ENCODE measurements at places on chromosomes 4 and X.
A peak's percentile ranks its signal among the peaks of the same experiment; 100 is the strongest.

GRCh38 chr4:110009550-110009949, 96.9 kb downstream of the EGF start:
- DNase-seq, result no peak

DNA sequence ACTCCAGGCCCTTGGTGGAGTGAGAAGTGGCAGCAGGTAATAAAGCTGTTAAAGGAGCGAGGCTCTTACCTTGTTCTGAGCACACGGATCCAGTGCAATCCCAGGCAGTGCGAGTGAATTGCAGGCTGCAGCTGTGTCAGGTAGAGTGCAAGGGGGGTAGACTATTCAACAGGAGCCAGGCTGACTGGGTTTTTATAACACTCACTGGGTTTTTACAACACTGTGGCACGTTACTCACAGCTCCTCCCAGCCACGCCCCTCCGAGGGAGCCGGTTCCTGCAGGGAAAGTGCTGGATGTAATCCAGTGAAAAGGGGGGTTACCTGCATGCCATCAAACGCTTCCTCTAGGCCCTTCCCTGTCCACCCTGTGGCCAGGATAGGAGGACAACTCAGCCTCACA, 358 bp downstream of the FGFBP1 start:
- DNase-seq, result no peak

DNA sequence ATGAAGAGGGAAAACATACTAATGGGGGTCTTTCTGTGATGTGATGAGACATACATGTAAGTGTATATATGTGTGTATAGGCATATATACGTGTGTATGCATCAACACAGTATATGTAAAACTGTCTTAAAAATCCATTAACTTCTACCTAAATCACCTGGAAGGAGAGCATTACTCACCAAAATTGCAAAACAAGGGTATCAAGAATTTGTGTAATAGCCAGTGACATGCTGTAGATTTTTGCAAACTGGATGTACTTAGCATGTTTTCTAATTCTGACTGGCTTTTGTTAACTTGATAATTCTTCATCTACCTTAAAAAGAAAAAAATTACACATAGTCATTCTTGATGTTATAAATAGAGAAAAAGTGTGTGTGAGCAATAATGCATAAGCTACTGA, 104.7 kb downstream of the PRRG1 start:
- no peak for DNase-seq

- DNase-seq, result no peak
Measured at GRCh38 chr4:121375262-121375661, 5.6 kb downstream of the QRFPR start.

DNA sequence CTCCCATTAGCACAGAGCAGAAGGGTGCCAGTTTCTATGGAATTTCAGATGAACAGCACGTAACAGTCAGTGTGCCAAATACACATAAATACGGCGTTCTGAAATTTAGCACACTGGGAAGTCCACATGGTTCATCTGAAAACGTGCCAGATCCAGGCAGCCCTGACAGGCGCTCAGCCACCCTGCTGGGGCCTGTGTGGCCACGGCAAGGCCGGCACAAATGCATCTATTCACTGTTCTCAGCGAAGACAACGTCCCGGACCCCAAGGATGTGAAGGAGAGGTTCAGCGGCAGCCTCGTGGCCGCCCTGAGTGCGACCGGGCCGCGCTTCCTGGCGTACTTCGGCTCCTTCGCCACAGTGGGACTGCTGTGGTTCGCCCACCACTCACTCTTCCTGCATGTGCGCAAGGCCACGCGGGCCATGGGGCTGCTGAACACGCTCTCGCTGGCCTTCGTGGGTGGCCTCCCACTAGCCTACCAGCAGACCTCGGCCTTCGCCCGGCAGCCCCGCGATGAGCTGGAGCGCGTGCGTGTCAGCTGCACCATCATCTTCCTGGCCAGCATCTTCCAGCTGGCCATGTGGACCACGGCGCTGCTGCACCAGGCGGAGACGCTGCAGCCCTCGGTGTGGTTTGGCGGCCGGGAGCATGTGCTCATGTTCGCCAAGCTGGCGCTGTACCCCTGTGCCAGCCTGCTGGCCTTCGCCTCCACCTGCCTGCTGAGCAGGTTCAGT, 15.6 kb downstream of the DGKQ start:
- DNase-seq, result no peak

DNA sequence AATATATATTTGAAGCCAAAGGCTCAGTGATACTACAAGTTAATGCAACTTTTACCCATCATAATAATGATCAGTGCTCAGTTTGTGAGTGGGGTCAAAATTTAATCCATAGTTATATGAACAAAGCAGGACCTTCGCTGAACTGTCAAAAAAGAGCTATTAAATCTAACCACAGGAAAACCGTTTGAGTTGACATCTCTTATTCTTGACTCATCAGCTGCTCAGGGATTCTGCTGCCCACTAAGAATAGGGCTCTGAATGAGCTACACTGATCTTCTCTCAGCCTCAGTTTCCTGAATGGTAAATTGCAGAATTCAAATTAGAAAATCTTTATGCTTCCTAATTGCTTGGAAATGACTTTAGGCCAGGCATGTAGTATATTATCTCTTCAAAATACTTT, 44.9 kb upstream of the NAP1L5 start:
- peak; percentile 19 for DNase-seq

- DNase-seq, result no peak
Measured at GRCh38 chr4:39331191-39331590, 35.0 kb downstream of the RFC1 start.

DNA sequence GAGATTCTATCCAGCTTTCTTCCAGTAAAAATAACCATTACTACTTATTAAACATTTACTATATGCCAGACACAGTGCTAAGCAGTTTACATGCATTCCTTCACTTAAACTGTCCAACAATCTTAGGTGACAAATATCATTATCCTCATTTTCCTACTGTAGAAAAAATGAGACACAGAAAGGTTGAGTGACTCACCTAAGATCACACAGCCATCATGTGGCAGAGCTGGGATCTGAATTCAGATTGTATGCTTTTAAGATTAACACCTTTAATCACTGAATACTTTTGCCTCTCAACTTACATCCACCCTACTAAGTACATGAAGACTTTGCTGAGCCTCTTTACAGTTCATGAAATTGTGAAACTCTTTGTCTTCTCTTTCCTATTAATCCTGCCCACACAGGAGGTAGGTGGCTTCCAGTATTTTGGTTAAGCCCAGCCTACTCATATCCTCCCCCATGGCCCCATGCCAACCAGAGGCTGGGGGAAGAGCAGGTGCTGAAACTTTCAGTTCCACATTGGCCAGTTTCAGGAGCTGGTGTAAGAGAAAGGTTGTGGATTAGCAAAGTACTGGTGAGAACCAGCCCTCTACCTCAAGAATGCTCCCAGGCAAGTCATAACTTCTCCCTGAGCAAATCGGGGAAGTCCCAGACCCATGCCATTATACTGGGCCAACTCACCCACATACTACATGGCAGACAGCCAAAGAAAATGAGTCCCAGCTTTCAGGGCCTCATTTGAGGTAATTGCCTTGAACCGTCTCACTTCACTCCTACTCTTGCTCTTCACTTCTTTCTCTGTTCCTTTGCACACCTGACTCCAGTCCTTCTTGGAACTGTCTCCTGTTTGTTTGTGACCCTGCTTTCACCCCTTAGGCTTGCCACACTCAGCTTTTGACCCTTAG, 211.1 kb downstream of the GUCY2F start:
- no peak for DNase-seq

- DNase-seq, result no peak
Measured at GRCh38 chr4:8129136-8129535, 29.5 kb downstream of the ABLIM2 start.

DNA sequence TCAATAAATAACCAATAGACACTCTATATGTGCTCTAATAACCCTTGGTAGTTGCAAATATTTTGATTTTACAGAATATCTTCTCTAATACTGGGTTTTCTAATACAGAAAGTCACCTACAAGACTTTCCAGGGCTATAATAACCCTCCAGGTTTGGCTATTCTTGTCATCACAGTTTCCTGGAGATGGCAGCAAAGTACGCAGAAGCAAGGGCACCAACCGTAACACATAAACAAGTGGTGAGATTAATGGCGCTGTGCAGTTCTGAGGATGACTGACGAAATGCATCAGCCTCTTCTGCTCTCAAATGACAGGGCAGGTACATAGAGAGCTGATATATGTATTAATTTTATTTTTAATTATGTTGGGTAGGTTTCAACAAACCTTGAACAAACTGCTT, 122.4 kb downstream of the C4orf33 start:
- no peak for DNase-seq

DNA sequence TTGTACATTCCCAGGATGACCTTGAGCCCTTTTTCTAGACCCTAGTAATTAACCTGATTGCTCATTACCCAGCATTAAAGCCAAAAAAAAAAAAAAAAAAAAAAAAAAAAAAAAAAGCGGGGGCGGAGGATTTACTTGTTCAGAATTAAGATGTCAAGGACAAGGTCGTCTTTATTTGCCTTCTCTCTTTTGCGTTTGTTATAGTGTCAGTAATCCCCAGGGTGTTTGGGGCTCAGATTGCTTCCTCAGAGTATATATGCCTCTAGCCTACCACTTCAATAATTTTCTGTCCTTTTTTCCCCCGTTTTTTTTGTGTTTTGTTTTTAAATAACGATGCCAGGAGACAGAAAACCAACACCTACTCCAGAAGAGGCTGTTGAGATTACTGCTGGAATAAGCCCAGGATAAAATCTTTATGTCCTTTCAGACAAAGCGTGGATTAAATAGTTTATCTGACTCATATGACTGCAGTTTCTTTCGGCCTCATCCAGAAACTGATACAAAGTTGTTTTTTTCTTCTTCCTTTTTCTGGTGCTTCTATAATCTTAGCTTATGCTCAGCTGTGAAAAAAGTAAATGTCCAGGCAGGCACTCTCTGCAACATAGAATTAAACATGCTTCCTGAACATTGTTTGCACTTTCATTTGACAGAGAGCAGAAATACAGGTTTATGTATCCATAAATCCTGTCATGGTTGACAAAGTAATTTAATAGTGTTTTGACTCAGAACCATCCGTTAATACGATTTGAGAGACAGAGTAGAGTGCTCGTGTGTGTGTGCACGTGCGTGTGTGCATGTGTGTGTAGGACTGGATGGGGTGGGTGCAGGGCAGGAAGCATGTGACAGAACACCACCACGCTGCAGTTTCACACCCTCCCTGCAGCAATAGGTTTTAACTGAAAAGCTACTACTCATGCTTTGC, 138.6 kb downstream of the AFF1 start:
- no peak for DNase-seq

GRCh38 chr4:75705198-75705977, 19.0 kb upstream of the USO1 start:
- DNase-seq, result no peak
